Colonic mucosa (tissue), 4 donors: ENCODE measurements at places on chromosomes 12 and 14. TPM values are rescaled to one million over a fixed set of nuclear protein-coding genes. Genes with fewer than 3 reads are reported as not detected.
A peak's percentile ranks its signal among the peaks of the same experiment; 100 is the strongest.

- no peak for DNase-seq
These were observed 65.4 kb downstream of the ACSM4 start for GRCh38 chr12:7369274-7369729.

- no peak for DNase-seq
These were observed 70.7 kb downstream of the SUSD6 start for GRCh38 chr14:69682136-69682535.

GRCh38 chr12:47408171-47408871 lies 297.5 kb downstream of the RPAP3 start:
- no peak for DNase-seq

- peak; percentile 48 for DNase-seq
These were observed 450 bp downstream of the SINHCAF start for GRCh38 chr12:31325524-31325875.

GRCh38 chr12:55676707-55677106 lies 31.0 kb downstream of the ITGA7 start:
- DNase-seq = no peak

DNA sequence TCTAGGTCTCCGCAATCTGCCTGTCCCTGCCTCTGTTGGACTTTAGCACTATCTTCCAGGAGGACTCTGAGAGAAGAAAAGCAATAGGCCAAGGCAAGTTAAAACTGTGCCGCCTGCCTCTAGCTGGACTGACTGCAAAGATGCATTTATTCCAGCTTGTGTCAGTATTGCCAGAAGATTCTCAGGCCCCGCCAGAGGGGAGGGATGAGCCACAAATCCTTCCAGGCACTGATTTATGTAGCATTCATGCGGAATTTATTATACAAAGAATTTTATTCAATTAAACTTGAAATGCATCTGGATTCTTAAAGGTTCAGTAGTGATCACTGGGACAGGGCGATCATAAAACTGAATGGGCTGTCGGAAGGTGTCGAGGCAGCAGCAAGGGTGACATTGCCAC lies 19.8 kb downstream of the MMAB start:
- DNase-seq = no peak

- DNase-seq = peak; percentile 71
These were observed 52.4 kb downstream of the BRMS1L start for GRCh38 chr14:35878272-35879150.

- DNase-seq = no peak
These were observed 15.4 kb downstream of the CLMN start for GRCh38 chr14:95304342-95304741.

GRCh38 chr12:96051756-96052485 lies 16.5 kb upstream of the LTA4H start:
- no peak for DNase-seq

- no peak for DNase-seq
These were observed 106.8 kb downstream of the NUAK1 start for GRCh38 chr12:106031761-106032622.

GRCh38 chr14:59229653-59230406 lies 41.4 kb downstream of the DAAM1 start:
- no peak for DNase-seq

DNA sequence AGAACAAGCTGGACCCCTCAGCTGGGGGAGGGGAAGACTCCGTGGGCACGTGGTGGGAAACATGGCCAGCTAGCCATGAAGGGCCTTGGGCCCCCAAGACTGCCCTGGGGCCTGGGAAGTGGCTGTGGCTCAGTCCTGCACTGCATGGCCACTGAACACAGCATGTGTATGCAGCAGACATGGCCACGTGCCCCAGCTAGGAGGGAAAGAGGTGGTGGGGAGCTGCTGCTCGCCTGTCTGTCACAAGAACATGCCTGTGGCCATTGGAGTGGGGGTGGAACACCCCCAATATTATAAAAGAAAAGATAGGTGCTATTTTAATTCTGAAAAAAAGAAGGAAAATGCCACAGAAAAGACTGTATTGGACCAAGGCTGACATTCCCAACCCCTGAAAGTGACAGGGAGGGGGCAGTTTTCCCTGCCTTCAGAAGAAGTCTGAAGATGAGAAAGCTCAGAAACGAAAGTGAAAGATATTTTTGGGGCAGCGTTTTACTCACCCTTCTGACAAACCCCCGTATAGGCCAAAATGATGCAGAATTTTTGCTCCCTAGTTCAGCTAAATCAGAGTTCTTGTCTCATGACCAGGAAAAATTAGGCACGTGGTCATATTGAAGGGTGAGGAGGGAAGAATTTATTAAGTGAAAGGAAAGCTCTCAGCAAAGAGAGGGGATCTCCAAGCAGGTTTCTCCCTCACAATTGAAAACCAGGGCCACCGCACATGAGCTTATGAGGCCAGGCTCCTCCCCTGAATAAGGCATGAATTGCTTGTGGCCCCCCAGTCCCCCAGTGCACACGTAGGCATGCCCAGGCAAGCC lies 35.2 kb upstream of the PCNX1 start:
- no peak for DNase-seq

DNA sequence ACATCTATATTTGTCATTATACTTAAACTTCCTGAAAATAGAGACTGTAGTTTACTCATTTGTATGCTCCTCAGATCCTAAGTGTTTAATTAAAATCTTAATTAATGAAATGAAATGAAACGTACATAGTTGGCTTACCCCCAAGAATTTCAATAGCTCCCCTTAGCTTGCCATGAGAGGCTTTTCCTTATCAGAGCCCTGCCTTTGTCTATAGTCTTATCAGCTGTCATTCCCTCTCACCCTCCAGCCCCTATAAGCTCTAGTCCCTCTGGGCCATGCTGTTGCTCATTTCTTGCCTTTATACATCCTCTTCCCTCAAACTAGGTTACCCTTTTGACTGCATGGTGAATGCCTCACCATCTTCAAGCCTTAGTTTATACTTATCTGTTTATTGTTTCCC lies 1.1 kb upstream of the RTRAF start:
- DNase-seq = no peak

DNA sequence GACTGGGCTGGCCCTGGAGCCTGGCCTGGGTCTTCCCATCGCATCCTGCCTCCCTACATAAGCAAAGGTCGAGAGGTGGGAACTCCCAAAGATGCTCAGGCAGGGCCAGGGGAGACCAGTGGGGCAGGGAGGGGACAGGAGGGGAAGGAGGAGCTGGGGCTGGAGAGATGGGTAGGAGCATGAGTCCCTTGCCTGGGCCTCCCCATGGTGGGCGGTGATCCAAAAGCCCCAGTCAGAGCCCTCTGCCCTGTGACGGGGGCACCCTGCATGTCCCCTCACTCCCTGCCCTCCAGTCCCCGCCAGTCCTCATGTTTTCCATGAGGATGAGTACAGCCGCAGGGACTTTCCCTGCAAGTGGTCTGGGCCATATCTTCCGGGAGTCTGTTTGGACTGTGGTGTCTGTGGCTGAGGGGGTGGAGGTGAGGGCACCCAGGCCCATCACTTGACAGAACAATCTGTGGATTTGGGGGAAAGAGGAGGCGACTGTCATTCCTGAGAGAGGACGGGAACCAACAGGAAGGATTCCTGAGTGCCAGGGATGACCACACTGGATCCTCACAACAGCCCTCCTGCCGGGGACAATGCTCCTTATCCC lies 9.3 kb downstream of the BDKRB2 start:
- no peak for DNase-seq

DNA sequence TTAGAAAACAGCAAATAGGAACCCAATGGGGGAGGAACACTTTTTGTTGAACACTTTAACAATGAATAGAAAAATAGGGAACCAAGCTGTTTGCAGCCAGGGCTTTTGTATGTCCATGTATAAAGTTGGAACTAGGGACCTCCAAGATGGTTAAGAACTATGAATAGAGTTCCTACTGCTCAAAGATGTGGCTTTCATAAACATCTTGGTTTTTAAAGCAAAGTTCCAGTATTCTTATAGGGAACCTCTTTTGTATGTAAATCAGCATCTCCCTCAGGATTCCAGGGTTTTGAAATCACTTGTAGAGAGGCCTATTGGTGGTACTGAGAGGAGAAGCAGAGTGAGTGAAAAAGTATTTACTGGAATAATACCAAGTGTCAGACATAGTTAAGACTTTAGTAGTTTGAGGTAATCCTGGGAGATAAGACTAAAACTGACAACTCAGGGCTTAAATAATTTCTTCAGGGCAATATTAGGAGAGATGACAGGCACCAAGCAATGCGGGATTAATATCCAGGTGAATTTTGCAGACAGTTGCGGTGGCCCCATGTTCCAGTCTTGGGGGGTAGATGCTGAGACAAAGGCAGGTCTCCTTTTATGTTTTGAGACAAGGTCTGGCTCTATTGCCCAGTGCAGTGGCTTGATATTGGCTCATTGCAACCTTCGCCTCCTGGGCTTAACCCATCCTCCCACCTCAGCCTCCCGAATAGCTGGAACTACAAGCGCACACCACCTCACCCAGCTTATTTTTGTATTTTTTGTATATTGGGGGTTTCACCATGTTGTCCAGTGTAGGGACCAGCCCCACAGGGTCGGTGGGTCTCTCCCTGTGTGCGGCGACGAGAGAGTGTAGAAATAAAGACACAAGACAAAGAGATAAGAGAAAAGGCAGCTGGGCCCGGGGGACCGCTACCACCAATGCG lies 10.4 kb upstream of the EID3 start:
- DNase-seq = no peak

DNA sequence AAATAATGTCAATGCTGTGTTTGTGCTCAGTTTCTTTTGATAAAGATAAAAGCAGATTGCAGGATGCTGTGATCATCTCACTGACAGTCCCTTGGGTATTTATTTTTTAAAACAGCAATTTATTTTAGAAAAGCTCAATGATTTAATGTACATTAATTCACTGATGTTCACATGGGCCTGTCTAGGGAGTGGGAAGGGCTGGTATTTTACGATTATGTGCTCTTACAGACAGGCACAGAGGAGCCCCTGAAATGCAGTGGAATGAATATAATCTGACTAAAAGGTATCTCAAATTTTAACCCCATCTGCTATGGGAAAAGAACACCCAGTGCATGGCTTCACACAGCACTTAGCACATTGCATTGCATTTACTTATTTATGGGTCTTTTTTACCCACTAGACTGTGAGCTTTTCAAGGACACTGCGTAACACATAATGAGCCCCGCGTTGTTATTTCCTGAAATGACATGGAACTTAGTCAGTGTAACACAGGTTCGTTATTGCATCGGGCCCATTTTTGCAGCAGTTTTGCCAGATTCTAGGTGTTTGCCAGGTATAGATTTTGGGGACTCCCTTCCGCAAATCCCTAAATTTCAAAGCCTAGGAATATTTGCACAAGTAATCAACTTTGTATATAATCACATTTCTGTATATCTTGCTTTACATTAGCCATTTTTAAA lies 425.3 kb upstream of the FBXO33 start:
- DNase-seq = no peak

GRCh38 chr14:94673781-94674231 lies 61.6 kb downstream of the SERPINA3 start:
- DNase-seq = no peak

GRCh38 chr12:106239241-106239950 lies 8.4 kb downstream of the CKAP4 start:
- peak; percentile 12 for DNase-seq

GRCh38 chr12:30694412-30695198 lies 1.1 kb downstream of the IPO8 start:
- peak; percentile 58 for DNase-seq

DNA sequence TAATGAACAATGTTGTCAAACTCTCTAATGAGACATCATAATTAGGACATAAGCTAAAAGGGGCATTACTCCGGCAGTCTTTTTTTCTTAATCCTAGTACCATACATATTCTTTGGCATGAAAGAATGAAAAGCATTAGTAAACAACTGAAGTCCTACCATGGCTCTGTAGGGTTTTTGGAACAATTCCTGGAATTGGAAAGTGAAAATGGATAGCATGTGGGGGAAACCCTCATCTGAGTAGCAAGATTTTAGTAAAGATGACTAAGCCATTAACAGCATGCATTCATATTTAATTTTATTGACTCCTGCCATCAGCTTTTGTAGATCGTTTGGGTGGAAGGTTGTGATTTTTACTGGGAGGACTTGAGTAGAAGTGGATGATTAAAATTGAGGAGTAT lies 216.2 kb upstream of the PDZRN4 start:
- DNase-seq = no peak

- DNase-seq = peak; percentile 17
These were observed 6.2 kb downstream of the ISCU start for GRCh38 chr12:108568338-108569154.

DNA sequence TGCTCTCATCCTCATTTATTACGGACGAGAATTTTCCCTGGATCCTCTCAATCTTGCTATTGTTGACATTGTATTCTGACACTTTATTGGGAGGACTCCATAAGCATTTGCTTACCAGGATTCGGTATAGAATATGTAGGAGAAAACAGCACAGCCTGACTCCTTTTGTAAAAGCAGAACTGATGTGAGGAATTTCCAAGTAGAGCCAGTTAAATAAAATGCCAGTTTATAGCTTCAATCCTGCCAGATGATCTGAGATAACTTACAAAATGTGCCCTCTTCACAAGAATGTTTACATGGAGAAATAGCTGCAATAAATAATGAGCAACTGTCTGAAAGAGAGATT lies 332.9 kb upstream of the PRICKLE1 start:
- no peak for DNase-seq

DNA sequence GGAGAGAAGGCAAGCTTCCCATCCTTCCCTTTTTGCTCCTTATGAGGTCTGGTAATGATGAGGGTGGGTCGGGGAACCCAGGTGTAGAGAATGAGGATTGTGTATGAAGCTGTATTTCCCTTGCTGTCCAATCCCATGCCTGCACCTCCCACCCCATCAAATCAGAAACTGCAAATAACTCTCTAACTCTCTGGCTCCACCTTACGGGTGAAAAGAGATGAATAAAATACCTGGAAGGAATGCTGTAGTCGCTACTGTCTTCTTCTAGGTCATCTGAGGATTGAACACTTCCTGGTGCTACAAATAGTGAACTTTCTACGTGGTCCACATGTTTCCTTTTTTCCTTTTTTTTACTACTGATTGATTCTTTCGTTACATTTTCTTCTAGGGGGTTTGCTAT lies 38.9 kb upstream of the DICER1 start:
- DNase-seq = no peak

- no peak for DNase-seq
These were observed 35.8 kb upstream of the PRKAB1 start for GRCh38 chr12:119631930-119632678.

- DNase-seq = no peak
These were observed 9.9 kb downstream of the RNASE9 start for GRCh38 chr14:20550926-20551325.

GRCh38 chr14:38735005-38735404 lies 368.0 kb downstream of the SEC23A start:
- no peak for DNase-seq

BHLHE41 gene
- 31.8 TPM for total RNA-seq

CLEC14A gene
- 4.4 TPM for total RNA-seq

TCL1B gene
- not detected for total RNA-seq

NKX2-1 gene
- 0.32 TPM for total RNA-seq

KCNH3 gene
- 0.05 TPM for total RNA-seq

MANSC4 gene
- total RNA-seq = not detected

RNASE7 gene
- total RNA-seq = 0.30 TPM

NGB gene
- total RNA-seq = not detected

OR11G2 gene
- not detected for total RNA-seq

SERPINA9 gene
- total RNA-seq = not detected

PROX2 gene
- not detected for total RNA-seq

ISCU gene
- total RNA-seq = 97.5 TPM

HOXC5 gene
- not detected for total RNA-seq

CARMIL3 gene
- 0.29 TPM for total RNA-seq
